CD4-positive, alpha-beta T cell treated with Interleukin-10 for 1 hour (primary cell): ENCODE measurements at places on chromosomes 6 and 20.
A peak's percentile ranks its signal among the peaks of the same experiment; 100 is the strongest.

- no peak for DNase-seq
Measured at GRCh38 chr20:2136275-2136674, 34.6 kb downstream of the STK35 start.

- DNase-seq: no peak
Measured at GRCh38 chr6:90435207-90435899, 138.7 kb upstream of the BACH2 start.

DNA sequence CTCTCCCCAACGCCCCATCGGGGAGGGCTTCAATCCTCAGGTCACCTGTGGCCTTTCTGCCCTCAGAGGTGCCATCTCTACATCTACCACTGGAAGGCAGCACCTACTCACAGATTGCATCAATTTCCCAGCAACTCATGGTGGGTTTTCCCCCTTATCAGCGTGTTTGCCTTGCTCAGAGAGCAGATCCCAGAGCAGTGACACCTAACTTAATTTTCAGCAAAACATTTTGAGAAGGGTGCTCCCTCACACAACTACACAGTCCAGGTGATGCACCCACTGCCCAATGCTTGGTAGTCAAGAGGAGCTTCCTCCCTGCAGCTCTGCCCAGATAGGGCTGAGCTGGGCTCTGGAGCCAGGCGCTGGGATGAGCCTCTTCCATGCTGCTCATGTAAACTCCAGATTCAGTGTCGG is 48.2 kb downstream of the PLG start:
- no peak for DNase-seq

- peak; percentile 88 for DNase-seq
Measured at GRCh38 chr20:48769069-48769983, 58.5 kb downstream of the PREX1 start.

DNA sequence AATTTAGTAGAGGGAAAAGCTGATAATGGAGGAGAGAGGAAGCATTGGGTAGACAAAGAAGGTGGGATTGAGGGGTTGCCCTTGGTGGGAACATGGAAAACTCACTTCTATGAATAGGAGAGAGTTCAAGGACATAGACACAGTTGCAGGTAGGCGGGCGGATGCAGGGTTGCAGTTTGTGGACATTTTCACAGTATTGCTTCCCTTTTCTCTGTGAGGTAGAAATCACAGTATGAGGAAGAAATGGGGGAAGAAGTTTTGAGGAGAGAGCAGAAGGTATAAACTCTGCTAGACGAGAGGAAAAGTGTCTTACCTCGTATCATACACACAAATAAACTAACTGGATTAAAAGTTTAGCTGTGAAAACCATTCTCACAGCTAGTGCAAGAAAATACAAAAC is 200.7 kb upstream of the ECI2 start:
- DNase-seq: no peak

DNA sequence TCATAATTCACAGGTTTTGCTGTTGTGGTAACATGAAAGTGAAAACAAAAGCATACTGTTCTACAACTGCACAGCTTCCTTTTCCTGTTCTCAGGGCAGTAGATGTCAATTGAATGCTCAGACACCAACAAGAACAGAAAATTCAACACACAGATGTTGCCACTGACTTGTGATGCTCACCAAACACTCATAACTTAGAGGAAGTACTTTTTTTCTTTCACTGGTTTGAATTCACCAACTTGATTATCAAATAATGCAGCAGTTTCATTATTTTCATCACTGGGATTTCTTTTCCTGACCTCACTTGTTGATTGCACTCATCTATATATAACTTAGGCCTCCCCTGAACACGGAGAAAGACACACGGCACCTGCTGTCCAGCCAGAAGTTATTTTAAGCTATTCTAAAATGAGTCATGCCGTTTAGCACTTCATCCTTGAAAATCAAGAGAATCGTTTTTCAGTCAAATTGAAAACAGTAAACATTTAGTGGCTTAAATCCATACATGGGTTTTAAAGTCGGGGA is 949 bp downstream of the TXLNB start:
- DNase-seq: peak; percentile 79

GRCh38 chr6:13760307-13761304 is 49.0 kb upstream of the RANBP9 start:
- no peak for DNase-seq

GRCh38 chr6:46366190-46366900 is 124.9 kb downstream of the RCAN2 start:
- no peak for DNase-seq

GRCh38 chr6:10154251-10154650 is 260.6 kb downstream of the TFAP2A start:
- no peak for DNase-seq

DNA sequence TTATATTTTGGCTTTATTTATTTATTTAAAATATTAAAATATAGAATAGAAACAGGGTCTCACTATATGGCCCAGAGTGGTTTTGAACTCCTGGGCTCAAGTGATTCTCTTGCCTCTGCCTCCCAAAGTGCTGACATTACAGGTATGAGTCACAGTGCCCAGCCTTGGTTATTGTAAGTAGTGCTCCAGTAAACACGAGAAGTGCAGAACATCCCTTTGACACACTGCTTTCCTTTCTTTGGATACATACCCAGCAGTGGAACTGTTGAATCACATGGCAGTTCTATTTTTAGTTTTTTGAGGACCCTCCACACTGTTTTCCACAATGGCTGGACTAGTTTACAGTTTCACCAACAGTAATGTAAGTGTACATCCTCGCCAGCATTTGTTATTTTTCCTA is 203.9 kb downstream of the PHF3 start:
- DNase-seq: no peak

DNA sequence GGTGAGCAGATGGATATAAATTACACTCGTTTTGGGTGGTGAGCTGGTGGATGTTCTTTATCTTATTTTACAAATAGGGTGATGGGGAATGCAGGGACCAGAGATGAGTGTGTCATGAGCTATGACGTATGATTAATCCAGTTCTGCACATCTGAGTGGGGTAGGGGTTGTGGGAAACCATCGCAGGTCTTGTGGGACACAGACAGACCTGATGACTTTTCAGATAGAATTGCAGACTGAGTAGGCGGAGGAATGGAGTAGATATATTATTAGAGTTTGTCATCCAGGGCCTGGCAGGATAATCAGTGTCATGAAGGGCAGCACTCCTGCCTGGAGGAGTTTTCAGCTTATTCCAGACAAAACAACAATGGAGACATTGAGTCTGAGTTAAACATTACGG is 12.9 kb upstream of the DSP start:
- no peak for DNase-seq

DNA sequence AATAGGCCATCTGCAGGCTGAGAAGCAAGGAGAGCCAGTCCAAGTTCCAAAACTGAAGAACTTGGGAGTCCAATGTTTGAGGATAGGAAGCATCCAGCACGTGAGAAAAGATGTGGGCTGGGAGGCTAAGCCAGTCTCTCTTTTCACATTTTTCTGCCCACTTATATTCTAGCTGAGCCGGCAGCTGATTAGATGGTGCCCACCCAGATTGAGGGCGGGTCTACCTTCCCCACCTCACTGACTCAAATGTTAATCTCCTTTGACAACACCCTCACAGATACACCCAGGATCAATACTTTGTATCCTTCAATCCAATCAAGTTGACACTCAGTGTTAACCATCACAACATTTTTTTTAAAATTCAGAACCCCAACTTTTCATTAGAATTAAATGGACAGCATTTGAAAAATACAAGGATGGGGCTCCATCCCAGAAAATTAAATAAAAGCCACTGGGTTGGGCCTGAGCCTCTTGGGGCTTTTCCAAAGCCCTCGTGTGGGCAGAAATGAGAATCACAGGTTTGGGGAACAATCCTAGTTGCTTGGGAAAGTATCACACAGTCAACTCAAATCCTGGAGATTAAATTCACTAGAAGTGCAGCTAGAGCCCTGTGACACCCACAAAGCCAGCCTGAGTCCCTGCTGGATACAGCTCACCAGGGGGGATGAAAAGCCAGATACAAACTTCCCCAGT is 2.2 kb downstream of the CLDN20 start:
- DNase-seq: no peak

- DNase-seq: no peak
Measured at GRCh38 chr6:154632119-154632518, 101.1 kb upstream of the SCAF8 start.

DNA sequence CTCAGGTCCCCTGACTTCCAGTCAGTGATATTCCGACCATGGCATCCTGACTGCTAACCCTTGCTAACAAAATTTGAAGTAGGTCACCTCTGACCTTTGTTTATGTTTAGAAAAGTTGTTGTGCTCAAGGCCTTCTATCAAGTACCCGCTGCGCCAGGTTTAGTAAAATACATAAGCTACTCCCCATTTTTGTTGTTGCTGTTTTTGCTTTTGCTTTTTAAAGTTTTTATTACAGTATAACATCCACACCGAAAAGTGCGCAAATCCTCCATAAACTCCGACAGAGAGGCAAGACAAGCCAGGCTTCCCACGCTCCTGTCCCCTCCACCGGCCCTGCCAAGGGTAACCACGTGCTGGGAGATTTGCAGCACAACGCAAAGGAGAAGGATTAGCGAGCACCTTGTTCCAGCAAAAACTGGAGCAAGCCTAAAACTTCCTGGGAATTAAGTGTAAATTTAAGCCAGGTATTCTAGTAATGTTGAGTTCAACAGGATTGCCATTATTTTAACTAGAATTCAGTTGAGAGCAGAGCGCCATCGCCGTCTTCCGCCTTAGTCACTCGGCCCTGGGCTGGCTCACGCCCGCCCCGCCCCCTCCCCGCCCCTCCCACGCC is 17.8 kb upstream of the HMGN4 start:
- DNase-seq: no peak

GRCh38 chr6:37502703-37503291 is 3.1 kb upstream of the CCDC167 start:
- peak; percentile 89 for DNase-seq

DNA sequence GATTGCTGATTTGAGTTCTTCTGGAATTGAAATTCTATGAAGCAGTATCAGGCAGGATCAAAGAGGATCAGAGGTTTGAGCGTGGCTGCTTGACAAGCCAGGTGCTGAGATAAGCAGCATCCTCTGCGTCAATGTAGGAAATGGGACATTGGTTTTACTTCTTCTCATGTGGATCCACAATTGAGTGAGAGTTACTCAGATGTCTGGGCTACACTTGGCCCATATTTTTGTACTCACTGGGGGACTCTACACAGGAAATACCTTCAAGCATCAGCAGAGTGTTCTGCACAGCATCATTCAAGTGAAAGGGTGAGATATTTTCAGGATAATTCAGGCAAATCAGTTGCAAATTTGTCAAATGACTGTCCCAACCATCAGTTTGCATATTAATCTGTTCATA is 613.9 kb upstream of the ARID1B start:
- DNase-seq: no peak

GRCh38 chr6:147936703-147937470 is 405.8 kb upstream of the SASH1 start:
- DNase-seq: no peak

- DNase-seq: no peak
Measured at GRCh38 chr6:111124406-111124805, 37.1 kb downstream of the SLC16A10 start.

DNA sequence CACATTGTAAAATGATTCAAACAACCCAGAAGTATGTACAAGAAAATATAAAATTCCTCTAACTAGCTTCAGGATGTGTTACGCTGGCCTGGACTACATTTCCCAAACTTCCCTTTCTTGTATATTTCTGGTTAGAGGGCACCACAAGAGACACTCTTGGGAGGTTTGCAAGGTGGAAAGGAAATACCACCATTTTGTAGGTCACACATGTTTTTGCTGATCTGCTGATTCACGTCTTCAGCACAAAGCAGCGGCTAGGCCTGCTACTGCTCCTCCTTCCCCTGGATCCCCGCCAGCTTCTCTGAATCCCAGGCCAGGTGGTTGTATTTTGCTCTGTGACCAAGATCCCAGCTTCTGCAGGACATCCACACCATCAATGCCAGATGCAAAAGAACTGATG is 104.2 kb downstream of the AGPAT4 start:
- DNase-seq: no peak

GRCh38 chr6:169539176-169539897 is 162.5 kb downstream of the WDR27 start:
- no peak for DNase-seq

DNA sequence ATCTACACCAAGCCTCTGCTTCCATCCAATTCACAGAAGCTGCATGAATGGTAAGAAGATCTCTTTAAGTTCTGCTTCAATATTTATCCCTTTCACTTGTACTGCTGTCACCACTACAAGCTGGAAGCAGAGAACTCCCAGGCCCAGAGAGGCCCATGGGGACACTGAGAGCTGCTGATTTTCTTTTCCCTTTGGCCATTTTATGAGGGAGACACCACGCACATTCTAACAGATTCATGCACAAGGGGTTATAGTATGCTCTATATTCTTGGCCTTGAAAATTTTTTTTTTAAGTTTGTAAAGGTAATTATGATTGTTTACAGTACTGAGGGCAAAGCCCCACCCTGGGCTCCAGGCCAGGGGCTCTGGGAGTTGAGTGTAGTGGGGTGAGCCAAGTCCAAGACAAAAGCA is 88.4 kb downstream of the MYB start:
- no peak for DNase-seq
